ENCODE measurements at places on chromosomes 13 and 19.
A peak's percentile ranks its signal among the peaks of the same experiment; 100 is the strongest.

GRCh38 chr13:97069050-97069815 is 75.0 kb upstream of the OXGR1 start:
- no peak for DNase-seq

GRCh38 chr13:38888309-38888708 is 102.3 kb downstream of the STOML3 start:
- DNase-seq: peak; percentile 79

GRCh38 chr13:111287201-111287600 is 33.2 kb upstream of the TEX29 start:
- DNase-seq: no peak

DNA sequence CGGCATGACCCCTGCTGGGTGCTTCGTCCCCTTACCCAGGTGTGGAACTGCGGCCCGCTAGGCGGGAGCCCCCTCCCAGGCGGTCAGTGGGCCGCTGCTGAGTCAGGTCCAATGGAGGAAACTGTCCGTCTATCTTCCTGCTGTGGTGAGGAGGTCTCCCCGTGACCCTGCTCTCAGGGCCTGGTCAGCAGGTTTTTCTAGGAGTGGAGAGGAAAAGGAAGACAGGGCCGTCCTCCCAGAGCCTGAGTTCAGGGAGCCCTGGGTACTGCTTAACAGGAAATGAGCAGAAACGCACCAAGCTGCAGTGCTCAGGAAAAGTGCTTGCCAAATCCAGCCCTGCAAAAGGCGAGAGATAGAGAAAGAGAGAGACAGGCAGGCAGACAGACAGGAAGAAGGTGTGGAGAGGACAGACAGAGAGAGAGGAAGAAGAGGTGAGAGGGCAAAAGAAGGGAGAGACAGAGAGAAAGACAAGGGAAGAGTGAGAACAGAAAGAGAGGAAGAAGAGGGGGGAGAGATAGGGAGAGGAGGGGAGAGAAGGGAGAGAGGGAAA is 10.3 kb downstream of the SH3GL1 start:
- DNase-seq: peak; percentile 33

GRCh38 chr19:13899912-13900584 is 5.9 kb downstream of the BRME1 start:
- no peak for DNase-seq

DNA sequence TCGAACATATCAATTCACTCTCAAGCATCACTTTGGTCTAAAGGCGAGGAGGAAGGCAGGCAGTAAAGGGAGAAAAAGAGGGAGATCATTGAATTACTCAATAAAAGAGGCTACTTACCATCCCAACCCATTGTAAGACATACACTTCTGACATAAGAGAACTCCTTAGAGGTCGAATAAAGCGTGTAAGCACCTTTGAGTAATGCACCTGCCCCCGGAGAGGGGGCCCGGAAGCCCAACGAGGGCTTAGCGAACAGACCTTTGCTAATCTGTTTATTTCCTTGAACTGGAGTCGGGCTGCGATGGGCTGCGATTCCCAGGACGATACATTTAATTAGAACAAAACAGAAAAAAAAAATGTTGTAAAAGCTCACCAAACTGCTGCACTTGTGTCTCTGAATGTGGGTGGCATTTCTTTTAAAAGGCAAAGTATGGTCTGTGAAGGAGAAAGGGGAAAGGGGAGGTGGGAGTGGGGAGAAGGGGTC is 3.0 kb downstream of the ZC3H4 start:
- no peak for DNase-seq

GRCh38 chr19:45816236-45817009 is 1.3 kb upstream of the RSPH6A start:
- no peak for DNase-seq

DNA sequence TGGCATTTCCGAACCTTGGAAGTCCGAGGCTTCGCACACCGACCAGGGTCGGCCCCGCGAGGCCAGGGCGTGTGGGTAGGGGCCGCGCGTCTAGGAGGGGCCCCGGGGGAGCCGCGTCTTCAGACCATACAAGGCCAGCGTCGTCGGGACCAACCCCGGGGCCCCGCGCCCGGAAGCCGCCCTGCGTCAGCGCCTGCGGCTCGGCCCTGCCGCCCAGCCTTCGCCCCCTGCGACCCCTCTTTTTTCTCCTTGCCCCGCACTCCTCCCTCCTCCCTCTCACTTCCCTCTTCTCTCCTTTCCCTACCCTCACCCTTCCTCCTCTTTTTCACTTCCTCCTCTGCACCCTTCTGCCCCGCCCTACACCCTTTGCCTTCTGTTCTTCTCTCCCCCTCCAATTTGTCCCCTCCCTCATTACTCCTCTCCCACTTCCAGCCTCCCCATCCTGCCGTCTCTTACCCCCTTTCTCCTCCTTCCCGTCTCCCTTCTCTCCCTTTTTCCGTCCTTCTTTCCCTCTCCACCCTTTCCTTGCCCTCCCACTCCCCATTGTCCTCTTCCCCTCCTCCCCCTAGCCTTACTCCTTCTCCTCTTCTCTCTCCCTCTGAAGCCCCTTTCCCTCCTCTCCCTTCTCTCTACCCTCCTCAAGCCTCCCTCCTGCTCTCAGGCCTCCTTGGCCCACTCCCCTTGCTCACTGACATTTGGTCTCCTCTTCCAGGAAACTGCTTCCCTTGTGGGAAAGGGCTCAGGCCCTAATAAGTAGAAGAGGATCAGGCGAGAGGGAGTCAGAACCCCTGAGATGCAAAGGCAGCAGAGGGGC is 2.2 kb upstream of the PLEKHG2 start:
- peak; percentile 45 for DNase-seq

DNA sequence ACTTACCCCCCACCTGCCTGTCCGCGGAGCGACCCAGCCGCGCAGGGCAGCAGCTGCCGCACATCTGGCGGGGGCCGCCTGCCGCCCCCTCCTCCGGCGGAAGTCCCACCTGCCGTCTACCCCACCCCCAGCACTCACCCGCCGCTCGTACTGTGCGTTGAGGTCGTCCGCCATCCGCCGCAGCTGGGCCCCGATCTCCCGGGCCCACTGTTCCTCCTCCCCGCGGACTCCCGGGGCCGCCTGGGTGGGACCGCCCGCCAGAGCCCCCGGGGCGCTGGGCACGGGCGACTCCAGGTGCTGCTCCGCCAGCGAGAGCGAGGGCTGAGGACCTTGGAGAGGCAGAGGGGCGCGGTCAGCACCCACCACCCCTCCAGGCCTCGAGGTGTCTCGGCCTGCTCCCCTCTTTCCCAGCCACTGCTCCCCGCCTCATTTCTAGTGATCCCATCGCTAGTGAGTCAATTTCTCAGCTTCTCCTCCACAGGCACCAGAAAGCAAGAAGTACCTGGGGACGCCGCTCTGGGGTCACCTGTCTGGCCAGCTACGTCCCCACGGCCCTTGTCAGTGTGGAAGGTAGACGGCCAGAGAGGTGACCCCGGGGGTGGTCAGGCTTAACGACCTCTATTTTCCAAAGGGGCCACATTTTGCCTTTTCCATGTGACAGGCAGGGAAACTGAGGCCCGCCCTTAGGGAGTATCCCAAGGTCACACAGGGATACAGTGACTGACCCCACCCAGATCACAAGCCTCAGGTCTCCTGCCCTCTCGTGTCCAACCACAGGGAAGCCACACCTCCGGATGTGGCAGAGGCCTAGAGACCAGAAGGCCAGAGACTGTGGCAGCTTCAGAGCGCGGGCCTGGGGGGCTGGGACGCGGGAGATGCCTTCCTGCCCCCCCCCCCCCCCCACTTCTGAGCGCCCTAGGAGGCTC is 4.3 kb downstream of the BBC3 start:
- no peak for DNase-seq

DNA sequence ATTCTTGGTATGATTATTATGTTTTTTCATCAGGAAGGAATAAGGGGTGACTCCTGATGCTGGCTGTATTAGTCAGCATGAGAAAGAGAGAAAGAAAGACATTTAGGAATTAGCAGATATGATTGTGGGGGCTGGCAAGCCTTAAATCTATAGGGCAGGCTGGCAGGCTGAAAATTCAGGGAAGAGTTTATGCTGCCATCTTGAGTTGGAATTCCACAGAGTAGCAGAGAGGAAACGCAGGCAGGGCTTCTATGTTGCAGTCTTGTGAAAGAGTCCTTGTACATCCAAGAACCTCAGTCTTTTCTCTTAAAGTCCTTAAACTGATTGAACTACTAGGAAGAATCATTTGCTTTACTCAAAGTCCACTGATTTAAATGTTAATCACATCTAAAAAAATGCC is 262.7 kb upstream of the SLC10A2 start:
- peak; percentile 10 for DNase-seq

DNA sequence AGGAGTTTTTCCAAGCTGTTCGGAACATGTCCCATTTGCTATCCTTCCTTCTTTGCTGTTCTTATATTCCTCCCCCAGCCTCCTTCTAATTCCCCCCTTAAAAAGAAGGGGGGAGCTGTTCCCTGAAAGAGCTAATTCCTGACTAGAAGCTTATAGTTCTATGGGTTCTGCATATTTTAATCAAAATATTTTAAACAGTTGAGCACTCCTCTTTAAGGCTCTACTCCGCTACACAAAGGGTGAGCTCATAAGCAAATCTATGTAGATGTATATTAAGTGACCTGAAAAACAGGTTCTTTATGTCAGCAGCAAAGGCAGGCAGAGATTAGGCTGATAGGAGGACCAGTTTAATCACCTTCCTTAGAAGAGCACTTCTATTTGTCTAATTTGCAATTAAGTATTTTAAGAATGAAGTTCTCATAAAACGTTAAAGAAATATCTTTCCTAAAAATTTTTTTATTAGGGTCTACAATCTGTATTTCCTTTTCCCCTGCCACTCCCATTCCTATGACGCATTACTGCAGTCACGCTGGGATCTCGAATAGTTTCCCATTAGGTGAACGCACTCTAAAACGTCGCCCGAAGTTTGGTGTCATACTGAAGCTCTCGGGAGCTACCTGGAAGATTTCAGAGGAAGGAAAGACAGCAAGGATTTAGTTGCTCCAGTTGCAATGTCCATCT is 5.2 kb downstream of the EFNB2 start:
- peak; percentile 78 for DNase-seq

DNA sequence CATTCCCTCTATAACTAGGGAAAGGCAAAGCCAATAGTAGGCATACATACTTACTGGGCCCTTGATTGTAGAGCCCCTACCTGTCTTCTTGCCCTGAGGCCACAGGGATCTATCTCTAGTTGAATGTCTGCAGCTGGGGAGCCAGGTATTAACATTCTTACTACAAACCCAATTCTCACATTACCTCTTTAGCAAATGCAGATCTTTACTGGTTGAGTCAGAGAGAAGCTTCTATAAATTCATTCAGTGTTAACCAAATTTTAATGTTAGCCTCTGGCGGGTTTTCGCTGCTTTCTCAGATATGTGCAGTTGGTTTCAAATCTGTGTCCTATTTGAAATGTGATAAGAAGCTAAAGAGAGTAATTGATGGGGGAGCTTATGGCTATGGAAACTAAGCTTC is 43.2 kb downstream of the SERTM1 start:
- DNase-seq: no peak

DNA sequence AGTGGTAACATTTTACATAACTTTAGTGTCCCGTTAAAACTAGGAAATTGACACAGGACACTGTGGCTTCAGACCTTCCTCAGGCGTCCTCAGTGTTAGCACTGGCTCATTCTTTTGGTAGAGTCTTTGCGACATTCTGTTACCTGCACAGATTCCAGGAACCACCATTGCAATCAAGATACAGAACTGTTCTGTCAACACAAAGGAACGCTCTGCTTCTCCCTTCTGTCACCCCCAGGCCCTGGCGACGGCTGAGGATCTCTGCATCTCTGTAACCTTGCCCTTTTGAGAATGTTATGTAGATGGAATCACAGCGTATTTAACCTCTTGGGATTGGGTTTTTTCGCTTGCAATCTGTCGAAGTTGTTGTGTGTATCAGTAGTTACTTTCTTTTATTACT is 22.6 kb downstream of the KDM4B start:
- DNase-seq: no peak

GRCh38 chr19:12778017-12778904 is 2.9 kb upstream of the HOOK2 start:
- DNase-seq: peak; percentile 60

GRCh38 chr13:109154146-109154545 is 524.7 kb downstream of the MYO16 start:
- peak; percentile 39 for DNase-seq

GRCh38 chr13:98842070-98842469 is 89.6 kb upstream of the SLC15A1 start:
- DNase-seq: no peak

- peak; percentile 64 for DNase-seq
Observed at GRCh38 chr13:50387051-50387581, 371.9 kb downstream of the KCNRG start.

GRCh38 chr19:39129116-39129515 is 3.5 kb downstream of the PAK4 start:
- no peak for DNase-seq

DNA sequence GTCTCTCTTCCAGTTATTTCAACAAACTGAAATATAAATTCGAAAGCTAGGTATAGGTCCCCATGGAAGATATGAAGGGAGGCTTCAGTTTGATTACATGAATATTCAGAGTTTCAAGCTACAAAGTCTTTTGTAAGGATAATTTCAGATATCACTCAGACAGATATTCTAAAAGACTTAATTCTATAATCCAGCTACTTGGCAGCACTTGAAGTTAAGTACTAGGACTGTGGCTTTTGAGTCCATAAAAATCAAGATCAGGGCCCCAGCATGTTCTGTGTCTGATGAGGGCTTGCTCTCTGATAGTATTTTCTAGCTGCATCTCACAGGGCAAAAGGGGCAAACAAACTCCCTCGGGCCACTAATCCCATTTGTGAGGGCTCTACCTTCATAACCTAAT is 160.6 kb upstream of the IRS2 start:
- DNase-seq: no peak

DNA sequence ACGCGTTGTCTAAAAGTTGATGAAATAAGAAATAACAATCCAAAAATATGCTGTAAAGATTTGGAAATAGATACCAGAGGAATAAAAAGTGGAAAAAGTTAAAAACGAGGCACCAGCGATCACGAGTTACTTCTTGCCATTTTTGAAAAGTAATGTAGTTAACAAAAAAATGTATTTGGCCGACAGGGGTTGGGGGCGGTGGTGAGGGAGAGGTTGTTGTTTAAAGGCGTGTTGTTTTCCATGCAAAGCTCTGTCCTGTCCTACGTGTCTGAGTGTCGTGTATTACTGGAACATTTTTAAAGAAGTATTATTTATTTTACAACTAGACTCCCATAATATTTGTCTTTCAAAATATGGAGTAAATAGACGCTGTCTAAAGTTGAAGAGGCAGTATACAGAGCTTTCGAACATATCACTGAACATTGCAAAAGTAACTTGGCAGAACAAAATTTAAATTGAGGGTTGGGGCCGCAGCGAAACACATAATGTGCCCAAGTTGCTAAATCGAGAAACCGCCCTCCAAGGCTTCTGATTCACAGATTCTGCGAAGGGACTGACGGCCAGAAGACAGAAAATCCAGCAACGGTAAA is 823 bp downstream of the FBXO17 start:
- no peak for DNase-seq

DNA sequence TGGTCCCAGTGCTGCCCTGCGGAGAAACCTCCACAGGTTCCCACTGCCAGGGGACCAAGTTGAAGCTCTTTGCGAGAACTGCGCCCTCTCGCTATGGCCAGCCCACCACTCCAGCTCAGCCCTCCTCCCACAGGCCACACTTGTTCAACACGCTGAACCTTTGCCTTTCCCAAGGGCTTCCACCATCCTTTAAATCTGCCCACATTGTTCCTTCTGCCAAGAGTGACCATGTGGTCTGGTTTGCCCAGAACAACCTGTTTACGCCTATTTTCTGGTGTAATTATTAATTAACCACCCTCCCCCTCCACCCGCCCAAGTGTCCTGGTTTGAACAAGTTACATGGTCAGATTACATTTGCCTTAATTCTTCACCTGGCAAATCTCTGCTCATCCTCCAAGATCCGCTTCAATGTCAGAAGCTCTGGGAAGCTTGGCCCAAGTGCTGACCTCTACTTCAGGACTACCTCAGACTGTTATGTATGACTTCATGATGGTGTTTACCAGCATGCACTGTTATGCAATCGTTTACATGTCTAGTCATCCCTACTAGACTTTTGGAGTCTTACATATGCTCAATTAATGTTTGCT is 12.0 kb upstream of the USP12 start:
- DNase-seq: peak; percentile 77

All from bronchial epithelial cell (primary cell).